ENCODE measurements at places on chromosomes 7 and 10. TPM values are rescaled to one million over a fixed set of nuclear protein-coding genes. Genes with fewer than 3 reads are reported as not detected.

CUEDC2 gene
- 62.6 TPM for total RNA-seq

TMEM184A gene
- not detected for total RNA-seq

CADPS2 gene
- total RNA-seq: 22.6 TPM

ZNF735 gene
- not detected for total RNA-seq

UPK3B gene
- total RNA-seq: 0.97 TPM

CCL24 gene
- not detected for total RNA-seq

GSTO2 gene
- total RNA-seq: 0.95 TPM

PLXDC2 gene
- total RNA-seq: 0.53 TPM

GNGT1 gene
- not detected for total RNA-seq

CACNB2 gene
- not detected for total RNA-seq

ABHD11 gene
- total RNA-seq: 13.3 TPM

PRKAG2 gene
- 51.5 TPM for total RNA-seq

CRHR2 gene
- total RNA-seq: not detected

DOCK1 gene
- 78.7 TPM for total RNA-seq

TFEC gene
- total RNA-seq: 7.9 TPM

RBM17 gene
- total RNA-seq: 148 TPM

RNLS gene
- total RNA-seq: 2.5 TPM

TWIST1 gene
- not detected for total RNA-seq

SH2D4B gene
- total RNA-seq: not detected

All from endothelial cell of umbilical vein (primary cell).